A549 treated with DMSO at 1 μM for 4 hours (cell line): ENCODE measurements at places on chromosomes 1 and 21. TPM values are rescaled to one million over a fixed set of nuclear protein-coding genes. Genes with fewer than 3 reads are reported as not detected.

Gene NR1I3
- 0.21 TPM in 1 of 5 replicates, not detected in the others for total RNA-seq

Gene RASSF5
- total RNA-seq: 1.2 to 1.6 TPM (median 1.3 TPM) in 5 replicates

Gene PIGV
- 4.4 to 7.8 TPM (median 6.9 TPM) in 5 replicates for total RNA-seq

Gene MTARC2
- total RNA-seq: 9.9 to 12.3 TPM (median 11.5 TPM) in 5 replicates

Gene CD2
- total RNA-seq: not detected in 5 replicates

Gene IVL
- 0.04 to 0.07 TPM in 2 of 5 replicates, not detected in the others for total RNA-seq

Gene IFI6
- 10.2 to 15.1 TPM (median 12.0 TPM) in 5 replicates for total RNA-seq
